Activated CD4-positive, alpha-beta T cell treated with anti-CD3 and anti-CD28 coated beads, Interleukin-2, amount 10 ng/mL, durations not matched to agents 24 days and 14 days (primary cell): ENCODE measurements at places on chromosomes 12 and 14. TPM values are rescaled to one million over a fixed set of nuclear protein-coding genes. Genes with fewer than 3 reads are reported as not detected.
A peak's percentile ranks its signal among the peaks of the same experiment; 100 is the strongest.

The CRIP1 gene
- 99.3 and 110 TPM in 2 replicates for total RNA-seq

- H3K36me3 ChIP-seq: no peaks in the 10 kb centered on the region
- no peaks in the 10 kb centered on the region for H3K27me3 ChIP-seq
- no peaks in the 10 kb centered on the region for H3K4me1 ChIP-seq
- no peak overlapping the region for H3K27ac ChIP-seq
These were observed 238.4 kb upstream of the HMGA2 start for GRCh38 chr12:65585648-65586602.

DNA sequence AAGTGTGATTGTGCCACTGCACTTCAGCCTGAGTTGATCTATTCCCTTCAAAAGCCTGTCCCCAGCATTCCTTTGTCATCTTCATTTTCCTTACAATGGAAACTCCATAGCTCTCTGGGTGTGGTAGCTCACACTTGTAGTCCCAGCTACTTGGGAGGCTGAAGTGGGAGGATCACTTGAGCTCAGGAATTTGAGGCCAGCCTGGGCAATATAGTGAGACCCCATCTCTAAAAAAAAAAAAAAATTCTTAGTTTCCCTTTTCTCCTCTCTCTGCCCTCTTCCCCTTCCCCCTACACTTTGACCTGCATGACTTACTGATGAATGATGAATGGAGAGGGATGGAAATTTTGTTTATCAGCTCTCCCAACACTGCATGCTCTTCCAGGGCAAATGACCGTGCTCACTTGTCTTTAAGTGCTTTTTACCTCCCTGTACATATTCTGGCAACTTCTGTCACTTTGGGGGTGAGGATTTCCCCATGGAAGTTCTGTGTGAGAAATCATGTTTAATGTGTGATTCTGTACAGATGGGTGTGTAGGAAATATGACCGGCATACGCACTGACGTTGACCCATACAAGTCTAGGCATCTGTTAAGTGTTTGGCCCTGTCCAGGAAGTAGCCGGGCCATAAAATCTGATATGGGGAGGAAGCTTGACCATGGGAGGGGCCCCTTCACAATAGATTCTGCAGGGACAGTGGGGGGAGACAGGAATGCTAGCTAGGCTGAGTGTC is 65.4 kb downstream of the ZFP36L1 start:
- H3K36me3 ChIP-seq: no peaks in the 10 kb centered on the region
- H3K4me1 ChIP-seq: peaks cover 37% of the 10 kb centered on the region
- H3K27ac ChIP-seq: no peak overlapping the region
- no peak for DNase-seq
- H3K27me3 ChIP-seq: peaks cover under 1% of the 10 kb centered on the region

- DNase-seq: peak; percentile 87
- H3K4me1 ChIP-seq: peaks cover 6% of the 10 kb centered on the region
- no peaks in the 10 kb centered on the region for H3K36me3 ChIP-seq
- no peak overlapping the region for H3K4me3 ChIP-seq
These were observed 7.8 kb upstream of the PLXNC1 start for GRCh38 chr12:94140556-94140955.

GRCh38 chr12:119374635-119375034 is 40.1 kb downstream of the CCDC60 start:
- no peaks in the 10 kb centered on the region for H3K27me3 ChIP-seq
- no peak overlapping the region for H3K27ac ChIP-seq
- H3K4me3 ChIP-seq: no peak overlapping the region
- H3K36me3 ChIP-seq: no peaks in the 10 kb centered on the region

- H3K4me1 ChIP-seq: peaks cover 51% of the 10 kb centered on the region
- H3K36me3 ChIP-seq: peaks cover 1% of the 10 kb centered on the region
- H3K27ac ChIP-seq: peak overlapping the region; percentile 91
- H3K4me3 ChIP-seq: peak overlapping the region; percentile 46
- peaks cover 13% of the 10 kb centered on the region for H3K27me3 ChIP-seq
These were observed 2.3 kb upstream of the GLIPR1 start for GRCh38 chr12:75478116-75478794.

- peaks cover 4% of the 10 kb centered on the region for H3K27me3 ChIP-seq
- H3K27ac ChIP-seq: no peak overlapping the region
- no peaks in the 10 kb centered on the region for H3K36me3 ChIP-seq
- no peak overlapping the region for H3K4me3 ChIP-seq
These were observed 83.3 kb downstream of the SSPN start for GRCh38 chr12:26278666-26279065.

- no peaks in the 10 kb centered on the region for H3K36me3 ChIP-seq
- no peak overlapping the region for H3K4me3 ChIP-seq
- no peak overlapping the region for H3K27ac ChIP-seq
These were observed 388.6 kb downstream of the CCDC91 start for GRCh38 chr12:28578833-28579252.

The MMP14 gene
- total RNA-seq: 2.1 and 3.2 TPM in 2 replicates

DNA sequence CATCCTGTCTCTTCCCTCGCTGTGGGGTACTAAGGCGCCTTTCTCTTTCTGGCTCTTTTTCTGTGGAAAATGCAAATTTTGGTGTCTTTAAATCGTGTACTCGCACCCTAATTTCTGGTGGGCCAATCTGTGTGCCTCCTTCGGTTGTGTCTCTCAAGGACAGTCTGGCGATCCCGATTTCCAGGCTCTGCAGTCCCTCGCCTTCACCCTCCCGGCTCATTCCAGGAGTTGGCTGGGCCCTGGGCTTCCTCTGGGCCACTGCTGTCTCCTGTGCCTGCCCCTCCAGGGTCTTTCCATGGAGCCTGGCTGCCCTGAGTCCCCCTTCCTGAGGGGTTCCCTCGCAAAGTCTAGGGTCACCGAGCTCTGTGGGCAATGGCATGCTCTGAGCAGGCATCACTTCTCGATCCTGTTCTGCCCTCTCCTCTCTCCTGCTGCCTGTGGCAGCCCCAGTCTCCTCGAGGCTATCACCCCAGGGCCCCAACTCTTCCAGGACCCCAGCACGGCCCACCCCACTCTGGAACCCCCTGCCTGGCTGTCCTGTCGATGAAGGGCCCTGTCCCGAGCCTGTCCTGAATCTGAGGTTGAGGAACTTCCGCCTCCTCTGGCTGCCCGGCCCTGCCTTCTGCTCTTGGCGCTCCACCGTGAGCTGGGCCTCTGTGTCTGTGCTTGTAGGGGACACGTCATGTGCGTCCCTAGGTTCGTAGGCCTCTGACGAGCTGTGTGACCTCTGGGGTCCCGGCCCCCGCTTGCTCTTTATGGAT is 24.1 kb downstream of the AHNAK2 start:
- no peak for DNase-seq
- no peaks in the 10 kb centered on the region for H3K4me1 ChIP-seq
- no peak overlapping the region for H3K27ac ChIP-seq

DNA sequence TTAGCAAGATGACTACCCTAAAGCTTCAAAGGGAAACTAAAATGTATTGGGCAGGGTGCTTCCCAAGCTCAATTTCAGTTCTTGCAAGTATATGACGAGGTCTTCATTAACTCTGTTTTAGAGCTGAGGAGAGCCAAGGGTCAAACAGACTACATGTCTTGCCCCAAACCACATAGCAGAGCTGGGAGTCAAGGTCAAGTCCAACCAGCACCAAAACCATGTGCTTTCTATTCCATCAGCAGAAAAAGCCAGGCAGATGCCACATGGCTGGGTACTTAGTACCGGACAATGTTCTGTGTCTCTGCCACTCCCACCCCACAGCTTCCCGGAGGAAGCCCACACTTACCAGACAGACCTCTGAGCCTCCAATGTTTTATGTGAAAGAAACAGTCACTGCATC is 17.6 kb downstream of the NID2 start:
- peaks cover 28% of the 10 kb centered on the region for H3K27me3 ChIP-seq
- no peaks in the 10 kb centered on the region for H3K36me3 ChIP-seq
- no peak overlapping the region for H3K4me3 ChIP-seq
- H3K27ac ChIP-seq: no peak overlapping the region

DNA sequence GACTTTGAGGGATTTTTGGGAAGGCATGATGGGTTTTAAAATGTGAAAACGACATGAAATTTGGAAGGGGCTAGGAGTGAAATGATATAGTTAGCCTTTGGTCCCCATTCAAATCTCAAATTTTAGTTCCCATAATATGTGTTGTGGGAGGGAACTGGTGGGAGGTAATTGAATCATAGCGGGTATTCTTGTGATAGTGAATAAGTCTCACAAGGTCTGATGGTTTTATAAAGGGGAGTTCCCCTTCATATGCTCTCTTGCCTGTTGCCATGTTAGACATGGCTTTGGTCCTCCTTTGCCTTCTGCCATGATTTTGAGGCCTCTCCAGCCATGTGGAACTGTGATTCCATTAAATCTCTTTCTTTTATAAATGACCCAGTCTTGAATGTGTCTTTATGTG is 72.8 kb downstream of the SLC16A7 start:
- H3K27ac ChIP-seq: no peak overlapping the region
- no peak overlapping the region for H3K4me3 ChIP-seq
- H3K27me3 ChIP-seq: no peaks in the 10 kb centered on the region

GRCh38 chr14:98725191-98725590 is 546.8 kb downstream of the BCL11B start:
- no peak for DNase-seq
- no peaks in the 10 kb centered on the region for H3K36me3 ChIP-seq
- H3K27ac ChIP-seq: no peak overlapping the region
- peaks cover 3% of the 10 kb centered on the region for H3K4me1 ChIP-seq

GRCh38 chr14:103862393-103862782 is 15.0 kb upstream of the PPP1R13B start:
- H3K27me3 ChIP-seq: peaks cover 8% of the 10 kb centered on the region
- H3K4me3 ChIP-seq: no peak overlapping the region
- DNase-seq: no peak
- no peaks in the 10 kb centered on the region for H3K36me3 ChIP-seq

DNA sequence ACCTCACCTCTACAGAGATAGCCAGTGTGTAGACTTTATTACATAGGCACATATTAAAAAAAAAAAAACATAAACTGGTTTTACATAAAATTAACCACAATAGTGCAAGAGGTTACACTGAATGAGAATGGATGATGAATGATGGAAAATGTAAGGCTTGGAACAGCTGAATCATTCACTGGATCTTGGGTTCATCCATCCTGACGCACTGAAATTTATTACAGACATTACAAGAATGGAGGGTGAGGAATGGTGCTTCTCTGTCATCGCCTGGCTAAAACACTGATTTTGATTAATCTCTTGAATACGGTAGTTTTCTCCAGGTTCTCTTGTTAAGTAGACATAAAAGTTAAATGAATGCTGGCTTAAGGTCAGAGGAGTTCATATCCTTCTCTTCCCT is 40.0 kb upstream of the GTF2A1 start:
- peaks cover 19% of the 10 kb centered on the region for H3K27me3 ChIP-seq
- no peaks in the 10 kb centered on the region for H3K36me3 ChIP-seq
- H3K27ac ChIP-seq: no peak overlapping the region
- H3K4me3 ChIP-seq: no peak overlapping the region

The TCL1B gene
- not detected in 2 replicates for total RNA-seq

DNA sequence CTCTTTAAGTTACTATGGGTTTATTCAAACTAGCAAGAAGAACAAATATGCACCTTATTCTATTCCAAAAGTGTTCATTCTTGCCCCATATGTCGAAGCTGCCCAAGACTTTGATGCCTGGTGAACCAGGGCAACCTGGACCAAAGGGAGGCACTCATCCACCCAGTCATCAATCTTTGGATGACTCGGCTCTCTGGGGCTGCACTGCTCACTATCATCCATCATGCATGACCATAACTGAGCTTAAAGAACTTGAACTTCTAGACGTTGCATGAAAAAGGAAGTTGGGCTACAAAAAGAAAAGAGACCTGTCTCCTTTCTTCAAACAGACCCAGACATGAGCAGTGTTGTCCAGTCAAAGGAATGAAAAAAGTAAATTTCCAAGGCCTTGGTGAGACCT is 1.2 kb downstream of the KRT4 start:
- no peaks in the 10 kb centered on the region for H3K4me1 ChIP-seq
- DNase-seq: no peak
- no peak overlapping the region for H3K27ac ChIP-seq
- peaks cover 5% of the 10 kb centered on the region for H3K27me3 ChIP-seq
- H3K36me3 ChIP-seq: no peaks in the 10 kb centered on the region

DNA sequence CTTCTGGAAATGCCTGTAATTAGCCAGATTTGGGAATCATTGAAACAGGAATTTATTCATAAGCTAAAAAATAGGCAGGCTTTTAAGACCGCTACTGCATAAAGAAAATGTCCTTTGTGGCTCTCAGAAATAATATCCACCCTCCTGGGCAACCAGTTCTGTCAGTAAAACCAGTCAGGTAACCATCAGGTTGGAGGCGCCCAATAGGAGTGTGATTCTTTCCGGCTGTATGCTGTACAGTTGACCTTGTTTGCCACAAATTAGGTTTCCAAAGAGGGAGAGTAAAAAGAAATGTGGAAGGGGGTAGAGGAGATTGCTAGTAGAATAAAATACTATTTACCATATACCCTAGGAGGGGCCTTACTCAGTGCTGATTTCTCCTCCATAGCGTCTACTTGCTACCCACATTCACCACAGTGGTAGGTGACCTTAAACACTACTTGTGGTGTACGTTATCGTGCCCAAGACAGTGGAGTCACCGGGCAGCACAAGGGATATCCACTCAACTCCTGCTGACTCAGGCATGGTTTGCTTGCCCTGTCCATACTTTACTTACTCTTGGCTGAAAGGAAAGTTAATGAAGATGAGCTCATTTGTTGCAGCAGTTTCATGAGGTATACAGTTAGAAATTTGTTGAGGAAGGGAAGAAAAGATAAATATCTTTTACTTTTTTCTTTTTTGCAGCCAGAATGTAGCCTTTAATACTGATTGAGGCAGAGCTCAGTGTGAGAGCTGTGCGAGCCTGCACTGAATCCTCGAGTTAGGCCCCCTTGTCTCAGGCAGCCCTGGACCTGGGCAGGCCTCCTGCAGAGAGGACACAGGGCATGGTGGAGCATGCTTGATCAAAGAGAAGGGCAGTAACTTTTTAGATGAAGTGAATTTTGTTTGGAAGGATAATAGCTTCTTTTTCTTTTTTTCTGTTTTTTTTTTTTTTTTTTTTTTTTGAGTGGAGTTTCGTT is 76.7 kb downstream of the DIP2B start:
- H3K27ac ChIP-seq: no peak overlapping the region
- H3K27me3 ChIP-seq: no peaks in the 10 kb centered on the region
- H3K36me3 ChIP-seq: peaks cover 5% of the 10 kb centered on the region
